ENCODE measurements at places on chromosomes 13 and 19.

DNA sequence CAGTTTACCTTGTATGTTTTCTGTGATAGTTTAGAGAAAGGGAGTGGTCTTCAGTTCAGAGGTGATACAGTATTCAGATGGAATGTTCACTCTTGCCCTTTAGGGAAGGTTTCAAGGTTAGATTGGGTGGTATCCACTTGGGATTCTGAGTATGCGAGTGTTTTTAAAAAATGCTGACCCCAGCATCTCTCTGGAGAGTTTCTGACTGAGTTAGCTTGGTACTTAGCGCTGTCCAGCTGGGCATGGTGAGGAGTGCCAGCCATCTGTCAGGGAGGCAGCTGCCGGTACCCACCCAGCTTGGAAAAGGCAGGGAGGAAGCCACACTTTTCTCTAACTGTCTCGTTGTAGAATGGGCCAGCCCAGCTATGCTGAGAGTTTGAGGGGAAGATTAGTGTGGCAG is 63.3 kb downstream of the ARHGEF7 start:
- no peak for DNase-seq

- DNase-seq: peak; percentile 49
These were observed 1.4 kb upstream of the QTRT1 start for GRCh38 chr19:10699650-10700335.

- DNase-seq: no peak
These were observed 62.7 kb upstream of the ARGLU1 start for GRCh38 chr13:106630650-106631049.

DNA sequence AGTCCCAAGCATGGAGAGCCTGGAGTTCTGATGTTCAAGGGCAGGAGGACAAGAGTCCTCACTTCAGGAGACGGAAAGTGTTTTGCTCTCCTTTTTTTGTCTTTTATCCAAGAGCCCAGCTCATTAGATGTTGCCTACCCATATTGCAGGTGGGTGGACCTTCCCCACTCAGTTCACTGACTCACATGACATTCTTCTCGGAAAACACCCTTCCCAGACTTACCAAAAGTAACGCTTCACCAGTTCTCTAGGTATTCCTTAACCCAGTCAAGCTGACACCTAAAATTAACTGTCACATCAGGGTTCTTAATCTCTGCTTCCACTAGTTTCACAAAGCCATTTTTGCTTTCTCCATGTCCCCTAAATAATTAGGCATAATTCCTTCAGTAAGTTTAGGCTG is 2215.4 kb upstream of the PCDH20 start:
- peak; percentile 7 for DNase-seq

All from RCC 7860 (cell line).